ENCODE measurements at places on chromosomes 5 and 9.

GRCh38 chr9:111179577-111179976 lies 141.3 kb upstream of the LPAR1 start:
- DNase-seq: no peak

GRCh38 chr9:106403081-106403480 lies 459.9 kb upstream of the ZNF462 start:
- DNase-seq: no peak

GRCh38 chr5:35087991-35088390 lies 40.2 kb upstream of the AGXT2 start:
- DNase-seq: no peak

DNA sequence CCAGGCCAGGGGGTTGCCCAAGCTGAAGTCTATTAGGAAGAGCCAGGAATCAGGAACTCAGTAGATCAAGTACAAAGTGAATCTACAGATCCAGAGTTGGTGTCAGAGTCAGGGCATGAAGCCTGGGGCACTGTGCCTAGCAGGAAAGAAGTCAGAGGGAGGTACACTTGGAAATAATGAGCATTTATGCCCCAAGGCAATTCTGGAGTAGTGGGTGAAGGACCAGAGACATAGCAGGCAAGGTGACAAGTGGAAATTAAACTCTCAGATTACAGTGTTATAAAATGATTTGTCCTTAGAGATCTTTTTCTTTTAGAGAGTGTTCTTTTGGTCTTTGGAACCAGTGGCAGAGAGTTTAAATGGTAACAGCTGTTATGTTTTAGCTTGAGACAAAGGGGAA lies 138.0 kb downstream of the ADAMTSL1 start:
- no peak for DNase-seq

- no peak for DNase-seq
Measured at GRCh38 chr5:154794525-154795234, 39.5 kb downstream of the LARP1 start.

- no peak for DNase-seq
Measured at GRCh38 chr5:173819521-173819920, 68.6 kb upstream of the CPEB4 start.

DNA sequence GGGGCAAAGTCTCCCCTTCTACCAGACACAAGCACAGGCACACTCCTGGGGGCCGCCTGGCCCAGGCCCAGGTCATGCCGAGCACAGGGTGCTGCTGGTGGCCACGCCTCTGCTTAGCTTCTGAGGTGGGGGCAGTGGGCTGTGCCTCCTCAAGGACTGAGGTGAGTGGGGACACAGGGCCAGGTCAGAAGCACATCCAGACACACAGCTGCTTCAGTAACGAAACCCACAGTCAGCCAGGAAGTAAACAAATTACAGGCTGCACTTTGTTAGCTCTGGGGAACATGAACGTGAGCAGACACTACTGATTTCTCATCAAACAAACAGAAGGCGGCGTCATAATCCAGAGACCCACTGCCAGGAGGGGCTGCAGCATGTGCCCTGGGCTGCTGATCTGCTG lies 192.4 kb downstream of the HSPA4 start:
- no peak for DNase-seq

GRCh38 chr5:75167345-75167744 lies 69.3 kb downstream of the ANKRD31 start:
- no peak for DNase-seq

DNA sequence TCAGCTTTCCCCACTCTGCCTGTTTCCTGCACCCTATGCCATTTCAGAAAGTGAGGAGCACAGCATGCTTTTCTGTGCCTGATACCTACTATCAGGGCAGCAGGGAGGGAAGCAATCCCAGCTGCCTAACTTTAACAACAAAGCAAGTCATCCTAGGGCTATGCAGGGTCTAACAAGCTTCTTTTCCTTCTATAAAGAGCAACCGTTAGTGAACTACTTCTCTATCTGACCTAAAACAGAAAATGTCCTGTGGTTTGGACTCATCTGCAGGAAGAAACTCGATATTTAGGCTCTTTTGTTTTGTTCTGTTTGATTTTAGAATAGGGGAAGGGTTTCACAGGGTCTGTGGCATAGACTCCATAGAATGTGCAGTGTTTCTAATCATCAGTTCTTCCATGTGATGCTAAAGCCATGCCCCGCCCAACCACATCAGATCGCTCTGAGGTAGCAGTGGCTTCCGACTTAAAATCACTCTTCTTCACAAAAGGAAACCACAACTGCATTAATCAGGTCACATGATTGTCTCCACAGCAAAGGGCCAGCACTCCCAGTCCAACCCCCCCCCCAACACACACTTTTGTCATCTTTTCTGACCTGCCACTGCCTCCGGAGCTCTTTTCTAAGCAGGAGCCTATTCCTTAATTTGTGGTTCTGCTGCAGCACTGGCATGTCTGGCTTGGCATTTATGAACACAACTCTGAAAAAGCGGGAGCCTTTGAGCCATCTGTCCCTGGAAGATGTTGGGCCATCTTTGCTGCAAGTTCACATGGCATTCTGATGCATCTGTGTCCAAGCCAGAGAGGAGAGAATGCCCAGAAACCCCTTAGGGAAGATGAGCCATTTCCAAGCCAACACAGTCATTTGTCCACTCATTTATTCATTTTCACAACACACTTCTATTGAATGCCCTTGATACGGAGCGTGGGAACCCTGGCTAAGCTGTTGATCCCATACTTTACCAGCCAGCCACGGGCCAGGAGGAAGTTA lies 71.6 kb downstream of the CFAP90 start:
- DNase-seq: no peak

DNA sequence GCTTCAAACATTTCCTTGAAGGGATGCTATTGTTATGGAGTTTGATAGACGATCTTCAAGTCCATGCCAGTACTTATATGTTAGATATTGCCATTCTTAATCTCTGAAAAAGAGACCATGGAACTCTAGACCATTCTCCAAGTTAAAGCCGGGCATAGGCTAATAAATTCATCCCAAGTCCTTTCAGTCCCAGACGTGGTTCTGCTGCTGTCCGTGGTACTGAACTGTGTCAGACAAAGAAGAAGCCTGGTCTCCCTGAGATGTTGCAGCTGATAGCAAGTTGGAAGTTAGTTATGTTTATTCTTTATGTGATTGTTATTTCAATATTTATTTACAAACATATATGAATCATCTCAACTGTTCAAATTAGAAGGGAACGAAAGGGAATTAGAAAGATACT lies 158.7 kb downstream of the NMUR2 start:
- DNase-seq: no peak

GRCh38 chr5:167797933-167798332 lies 493.5 kb upstream of the WWC1 start:
- DNase-seq: no peak

DNA sequence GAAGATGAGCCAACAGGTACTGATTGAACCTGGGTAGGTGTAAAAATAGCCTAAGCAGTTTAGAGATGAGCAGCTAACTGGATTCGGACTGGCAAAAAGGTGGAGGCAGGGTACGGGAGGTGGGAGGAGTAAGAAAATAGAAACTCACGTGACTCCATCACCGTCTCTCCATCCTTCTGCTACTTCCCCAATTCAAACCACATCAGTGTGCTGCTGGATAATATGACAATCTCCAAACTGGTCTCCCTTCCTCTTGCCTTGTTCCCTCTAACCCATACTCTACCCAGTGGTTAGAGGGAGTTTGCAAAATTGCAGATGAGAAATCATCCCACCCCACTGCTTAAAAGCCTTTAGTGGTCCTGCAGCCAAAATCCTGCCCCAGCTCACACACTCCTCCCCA lies 42.7 kb downstream of the RIGI start:
- DNase-seq: no peak

DNA sequence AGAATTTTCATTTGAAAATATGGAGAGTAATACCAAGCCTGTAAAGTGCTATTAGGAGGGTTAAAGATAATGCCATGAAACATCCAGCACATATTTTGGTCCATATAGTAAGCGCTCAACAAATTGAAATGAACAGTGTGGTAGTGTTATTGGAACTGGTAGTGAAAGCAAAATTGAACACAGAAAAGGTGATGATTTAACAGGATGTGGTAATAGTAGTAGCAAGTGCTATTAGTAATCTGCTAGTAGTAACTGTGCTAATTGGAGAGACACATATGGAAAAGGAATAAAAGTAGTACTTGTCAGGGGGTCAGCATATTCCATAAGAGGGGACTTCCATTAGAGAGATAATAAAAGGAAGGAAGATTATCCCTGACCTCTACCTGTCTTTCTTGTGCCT lies 187.3 kb downstream of the HTR1A start:
- DNase-seq: no peak

- DNase-seq: no peak
Measured at GRCh38 chr5:93596676-93597490, 13.9 kb downstream of the NR2F1 start.

DNA sequence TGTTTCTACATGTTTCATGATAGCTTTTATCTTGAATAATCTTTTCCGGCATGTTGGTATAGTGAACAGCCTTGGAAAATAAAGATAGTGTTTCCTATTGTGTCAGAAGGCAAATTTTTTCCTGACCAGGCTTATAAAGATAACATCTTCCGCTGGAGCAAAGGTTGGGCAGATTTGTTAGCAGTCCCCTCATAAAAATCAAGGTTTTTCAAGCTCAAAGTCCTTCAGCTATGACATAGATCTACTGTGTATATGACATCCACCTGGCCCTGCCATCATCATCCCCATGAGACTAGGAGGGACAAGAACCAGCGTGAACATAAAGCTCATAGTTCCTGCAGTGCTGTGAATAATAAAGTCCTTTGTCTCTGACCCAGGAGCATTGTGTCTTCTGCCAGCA lies 30.4 kb upstream of the OTULINL start:
- DNase-seq: no peak

DNA sequence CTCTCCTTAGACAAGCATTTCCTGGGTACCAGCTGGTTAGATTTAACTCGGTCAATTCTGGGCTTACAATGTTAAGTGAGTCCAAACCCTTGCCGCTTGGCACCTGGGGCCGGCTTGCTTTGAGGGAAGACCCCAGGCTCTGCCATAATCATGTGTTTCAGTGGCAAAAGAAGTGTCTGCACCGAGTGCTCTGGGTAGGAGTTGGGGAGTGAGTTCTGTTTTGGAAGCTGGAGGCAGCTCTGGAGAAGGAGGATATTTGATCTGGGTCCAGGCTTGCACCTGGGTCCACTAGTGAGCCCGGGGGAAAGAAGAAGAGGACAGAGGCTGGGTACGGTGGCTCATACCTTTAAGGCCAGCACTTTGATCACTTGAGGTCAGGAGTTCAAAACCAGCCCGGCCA lies 8.4 kb upstream of the OLFM1 start:
- DNase-seq: no peak

- no peak for DNase-seq
Measured at GRCh38 chr5:16809395-16810207, 126.5 kb downstream of the MYO10 start.

- DNase-seq: no peak
Measured at GRCh38 chr9:98161851-98162250, 30.6 kb downstream of the CORO2A start.

DNA sequence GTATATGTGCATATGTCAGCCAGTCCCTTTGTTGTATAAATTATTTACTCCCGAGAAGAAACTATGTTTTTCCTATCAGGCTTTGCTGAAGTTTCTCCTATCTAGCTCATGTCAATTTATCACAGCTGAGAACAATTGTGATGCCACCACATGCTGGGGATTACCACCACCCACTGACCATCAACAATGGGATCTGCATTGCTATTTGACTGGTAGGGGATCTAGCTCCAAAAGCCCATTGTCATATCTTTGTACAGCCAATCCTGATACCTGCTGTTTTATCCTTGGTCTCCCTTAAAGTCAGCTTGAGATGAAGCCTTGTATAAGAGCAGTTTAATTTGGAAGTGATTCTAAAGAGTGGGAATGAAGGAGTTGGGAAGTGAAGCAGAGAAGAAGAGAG lies 53.9 kb upstream of the KCNN2 start:
- DNase-seq: no peak

DNA sequence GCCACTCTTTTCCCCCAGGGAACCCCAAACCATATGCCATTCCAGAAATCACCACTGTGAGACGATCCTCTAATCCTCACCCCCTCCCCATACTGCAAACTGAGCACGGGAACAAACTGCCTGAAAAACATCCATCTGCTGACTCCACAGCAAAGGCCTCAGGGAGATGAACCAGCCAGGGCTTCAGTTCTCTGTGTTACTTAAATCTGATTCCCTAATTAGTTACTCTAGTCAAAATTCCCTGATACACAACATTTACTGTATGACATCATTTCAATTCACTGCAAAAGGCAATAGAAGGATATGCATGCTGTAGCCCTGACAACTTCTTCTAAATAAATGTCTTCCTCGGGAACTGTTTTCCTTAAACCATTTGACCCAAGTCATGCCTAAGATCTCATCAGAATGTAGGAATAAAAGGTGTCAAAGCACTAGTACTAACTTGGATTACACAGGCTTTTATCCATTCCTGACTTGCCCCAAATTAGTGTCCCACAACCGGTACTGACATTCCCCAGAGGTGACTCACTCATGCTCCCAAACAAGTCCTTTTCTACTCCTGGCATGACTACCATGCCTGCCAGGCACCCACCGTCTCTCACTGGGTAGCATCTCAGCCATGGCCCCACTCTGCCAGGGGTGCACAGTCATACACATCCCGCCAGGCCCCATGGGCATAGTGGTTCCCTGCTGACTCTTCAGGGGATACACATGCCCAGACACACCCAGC lies 35.0 kb downstream of the MTX3 start:
- no peak for DNase-seq

DNA sequence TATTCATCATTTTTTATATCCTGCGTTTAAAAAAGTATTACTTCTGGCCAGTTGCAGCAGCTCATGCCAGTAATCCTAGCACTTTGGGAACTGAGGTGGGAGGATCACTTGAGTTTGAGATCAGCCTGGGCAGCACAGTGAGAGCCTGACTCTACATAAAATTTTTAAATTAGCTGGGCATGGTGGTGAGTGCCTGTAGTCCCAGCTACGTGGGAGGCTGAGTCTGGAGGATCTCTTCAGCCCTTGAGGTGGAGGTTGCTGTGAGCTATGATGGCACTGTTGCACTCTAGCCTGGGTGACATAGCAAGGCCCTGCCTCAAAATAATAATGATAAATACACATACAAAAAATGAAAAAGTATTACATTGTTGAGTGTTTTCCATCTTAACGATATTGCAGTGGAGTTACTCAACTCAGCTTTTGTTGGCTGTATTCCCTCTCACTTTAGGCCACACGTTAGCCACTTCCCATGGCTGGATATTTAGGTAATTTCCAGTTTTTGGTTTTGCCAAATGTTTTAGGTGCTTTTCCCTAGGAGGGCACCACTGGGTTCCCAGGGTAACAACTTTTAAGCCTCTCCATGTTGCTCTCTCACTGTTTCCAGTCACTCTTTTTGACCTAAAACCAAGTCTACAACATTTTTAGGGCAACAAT lies 20.6 kb downstream of the SHB start:
- DNase-seq: no peak

DNA sequence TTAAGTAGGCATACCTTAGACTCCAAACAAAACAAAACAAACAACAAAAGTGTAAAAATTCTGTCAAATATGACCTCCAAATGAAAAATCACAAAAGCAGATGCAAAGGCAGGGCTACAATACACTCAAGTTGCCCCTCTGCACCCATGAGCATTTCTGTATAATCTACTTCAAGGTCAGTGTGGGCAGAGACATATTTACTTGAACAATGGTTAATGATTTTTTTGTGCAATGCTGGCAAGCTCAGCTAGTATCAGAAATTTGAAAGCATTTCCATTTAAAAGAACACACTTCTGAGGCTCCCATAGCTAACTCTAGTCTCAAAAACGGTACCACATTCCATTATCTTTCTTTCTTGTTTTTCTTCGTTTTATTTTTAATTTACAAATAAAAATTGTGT lies 57.9 kb downstream of the PLCXD3 start:
- no peak for DNase-seq

GRCh38 chr9:127347831-127348776 lies 48.9 kb upstream of the SLC2A8 start:
- DNase-seq: no peak
